GM12892 (cell line): ENCODE measurements at places on chromosomes 1 and 21.

DNA sequence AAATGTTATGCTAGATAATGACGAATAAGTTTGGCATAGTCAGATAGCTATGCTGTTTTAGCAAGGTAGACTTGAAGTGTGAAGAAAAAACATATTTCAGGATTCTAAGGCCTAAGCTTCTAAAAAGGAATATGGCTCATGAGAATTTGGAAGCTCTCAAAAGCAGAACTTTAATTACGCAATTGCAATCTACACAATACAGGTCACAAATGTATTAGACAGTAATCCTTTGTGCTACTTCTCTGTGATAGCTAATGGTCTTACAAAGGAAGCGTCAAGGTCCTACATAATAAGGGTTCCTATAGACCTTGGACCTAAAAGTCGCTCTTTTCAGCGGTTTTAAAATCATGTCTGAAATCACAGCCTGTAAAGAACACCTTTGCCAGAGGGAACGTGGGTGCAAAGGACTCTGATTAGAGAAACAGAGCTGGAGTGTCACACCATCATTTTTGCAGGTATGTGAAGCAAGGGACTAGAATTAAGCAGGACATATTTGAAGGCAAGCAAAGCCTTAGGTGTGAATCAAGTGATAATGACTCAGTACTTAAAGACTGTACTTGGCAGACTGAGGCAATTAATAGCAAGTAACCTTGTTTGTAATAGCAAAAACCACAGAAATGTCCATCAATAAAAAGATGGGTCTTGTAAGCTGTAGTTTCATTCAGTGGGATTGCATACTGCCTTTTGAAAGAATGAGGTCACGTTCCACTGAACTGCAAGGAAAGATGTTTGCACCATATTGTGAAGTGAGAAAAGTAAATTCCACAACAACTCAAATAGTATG, 420.2 kb downstream of the KCTD3 start:
- DNase-seq = no peak

- no peak for DNase-seq
Measured at GRCh38 chr1:114298008-114298407, 144.3 kb upstream of the SYT6 start.

- DNase-seq = peak; percentile 31
Measured at GRCh38 chr1:116738673-116739370, 15.4 kb upstream of the CD2 start.

DNA sequence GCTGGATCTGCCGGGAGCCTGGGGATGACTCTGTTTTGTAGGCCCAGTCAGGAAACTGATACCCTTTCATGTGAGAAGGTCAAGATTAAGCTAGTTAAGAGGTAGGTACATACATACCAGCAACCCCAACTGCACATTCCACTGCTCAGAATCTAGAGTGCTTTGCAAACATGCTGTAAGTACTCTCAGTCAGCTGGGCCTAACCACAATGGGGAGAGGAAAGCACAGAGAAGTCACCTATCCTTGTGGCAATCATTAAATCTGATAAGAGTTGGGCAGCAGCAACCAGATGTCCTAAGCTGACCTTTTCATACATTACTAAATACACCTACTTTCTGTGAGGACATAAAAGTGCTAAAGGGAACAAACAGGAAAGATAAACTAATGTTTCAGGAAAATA, 2.5 kb downstream of the ETV3 start:
- no peak for DNase-seq

DNA sequence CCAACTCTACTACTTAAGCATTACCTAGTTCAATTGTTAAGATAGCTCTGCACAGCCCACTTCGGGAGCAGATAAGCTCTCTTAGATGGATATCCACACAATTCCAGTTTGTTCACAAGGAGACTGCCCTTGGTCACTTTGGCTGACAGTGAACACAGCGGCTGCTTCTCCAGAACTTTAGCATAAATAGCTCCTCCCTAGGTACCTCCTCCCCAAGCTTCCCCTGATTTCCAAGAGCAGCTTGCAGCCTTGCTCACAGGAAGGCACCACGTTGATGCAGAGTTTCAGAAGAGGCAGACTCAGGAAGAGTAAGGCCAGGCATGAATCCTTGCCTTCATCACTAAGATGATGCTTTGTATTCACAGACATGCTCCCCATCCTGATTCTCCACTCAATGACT, 24.7 kb downstream of the TFF3 start:
- DNase-seq = no peak

GRCh38 chr1:59057796-59058195, 239.1 kb upstream of the FGGY start:
- DNase-seq = no peak

- no peak for DNase-seq
Measured at GRCh38 chr1:33957854-33958253, 94.0 kb downstream of the HMGB4 start.

DNA sequence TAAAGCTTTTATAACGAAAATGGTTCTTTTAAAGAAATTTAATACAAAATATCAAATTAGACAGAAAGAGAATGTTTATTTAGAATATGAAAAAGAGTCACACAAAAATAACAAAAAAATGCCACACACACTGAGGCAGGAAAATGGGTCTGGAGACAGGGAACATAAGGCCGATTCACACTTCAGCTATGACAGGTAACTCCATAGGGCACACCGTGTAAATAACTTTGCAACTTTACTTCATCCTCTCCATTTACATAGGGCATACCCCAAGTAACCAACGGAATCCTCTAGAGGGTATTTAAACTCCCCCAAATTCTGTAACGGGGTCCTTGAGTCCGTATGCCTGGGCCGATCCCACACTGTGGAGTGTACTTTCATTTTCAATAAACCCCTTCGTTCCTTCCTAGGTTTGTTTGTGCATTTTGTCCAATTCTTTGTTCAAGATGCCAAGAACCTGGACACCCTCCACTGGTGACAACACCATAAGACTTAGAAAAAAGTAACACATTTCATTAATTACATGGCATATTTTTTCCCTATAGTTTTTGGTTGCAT, 23.1 kb upstream of the PTGS2 start:
- no peak for DNase-seq

- DNase-seq = no peak
Measured at GRCh38 chr1:5119366-5120234, 465.2 kb downstream of the AJAP1 start.

DNA sequence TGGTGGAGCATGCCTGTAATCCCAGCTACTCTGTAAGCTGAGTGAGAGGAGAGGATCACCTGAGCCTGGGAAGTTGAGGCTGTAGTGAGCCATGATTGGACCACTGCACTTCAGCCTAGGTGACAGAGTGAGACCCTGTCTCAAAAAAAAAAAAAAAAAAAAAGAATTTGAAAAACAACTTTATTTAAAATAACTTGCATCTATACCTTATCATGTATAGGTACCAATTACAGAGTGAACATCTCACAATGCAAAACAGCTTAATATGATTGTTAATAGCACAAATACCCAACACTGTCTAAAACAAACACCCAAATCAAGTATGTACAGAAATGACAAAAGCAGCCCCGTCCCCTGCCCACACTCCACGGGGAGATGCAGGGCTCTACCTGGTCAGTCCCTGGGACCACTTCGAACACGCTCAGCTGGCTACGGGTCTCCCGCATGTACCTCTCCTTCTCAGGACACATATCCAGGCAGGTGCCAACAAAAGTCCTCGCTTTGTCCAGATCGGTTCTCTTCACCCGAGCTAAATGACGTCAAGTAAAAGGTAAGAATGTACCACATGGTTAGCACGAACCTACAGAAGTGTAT, 10.5 kb downstream of the MCM3AP start:
- DNase-seq = no peak

DNA sequence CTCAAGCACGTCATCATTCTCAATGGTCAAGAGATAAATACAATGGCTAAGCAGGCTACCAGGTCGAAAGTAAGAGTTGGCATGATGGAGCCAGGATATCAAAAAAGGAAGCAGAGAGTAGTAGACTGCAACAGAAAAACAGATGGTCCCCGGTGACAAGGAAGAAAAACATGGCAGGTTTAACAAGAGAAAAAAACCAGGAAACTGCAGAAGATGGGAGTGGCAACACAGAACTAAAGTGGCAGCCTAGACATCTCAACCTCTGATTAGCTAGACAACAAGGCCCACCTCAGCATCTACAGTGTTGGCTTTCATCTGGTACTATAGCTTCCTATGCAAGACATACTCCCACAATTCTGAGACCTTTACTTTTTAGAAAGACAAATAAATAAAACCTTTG, 3.1 kb downstream of the UBR4 start:
- no peak for DNase-seq

DNA sequence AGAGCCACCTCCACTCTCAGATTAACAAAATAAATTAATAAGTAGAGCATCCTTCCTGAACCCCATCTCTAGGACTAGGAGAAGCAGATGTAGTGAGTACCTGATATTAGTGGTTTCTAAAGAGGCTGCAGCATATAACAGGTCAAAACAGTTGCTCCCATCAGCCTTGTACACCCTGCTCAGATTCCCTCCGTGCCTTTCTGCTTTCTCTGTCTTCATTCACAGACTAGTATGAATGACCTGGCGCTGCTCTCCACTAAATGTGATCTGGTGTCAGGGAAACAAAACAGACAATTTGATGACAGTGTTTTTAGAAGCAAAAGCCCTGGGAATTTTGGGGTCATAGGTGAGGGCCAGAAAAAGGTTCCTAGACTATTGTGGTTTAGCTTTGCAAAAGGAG, 8.3 kb downstream of the SESN2 start:
- DNase-seq = no peak

GRCh38 chr1:91653183-91653582, 152.5 kb downstream of the CDC7 start:
- no peak for DNase-seq

DNA sequence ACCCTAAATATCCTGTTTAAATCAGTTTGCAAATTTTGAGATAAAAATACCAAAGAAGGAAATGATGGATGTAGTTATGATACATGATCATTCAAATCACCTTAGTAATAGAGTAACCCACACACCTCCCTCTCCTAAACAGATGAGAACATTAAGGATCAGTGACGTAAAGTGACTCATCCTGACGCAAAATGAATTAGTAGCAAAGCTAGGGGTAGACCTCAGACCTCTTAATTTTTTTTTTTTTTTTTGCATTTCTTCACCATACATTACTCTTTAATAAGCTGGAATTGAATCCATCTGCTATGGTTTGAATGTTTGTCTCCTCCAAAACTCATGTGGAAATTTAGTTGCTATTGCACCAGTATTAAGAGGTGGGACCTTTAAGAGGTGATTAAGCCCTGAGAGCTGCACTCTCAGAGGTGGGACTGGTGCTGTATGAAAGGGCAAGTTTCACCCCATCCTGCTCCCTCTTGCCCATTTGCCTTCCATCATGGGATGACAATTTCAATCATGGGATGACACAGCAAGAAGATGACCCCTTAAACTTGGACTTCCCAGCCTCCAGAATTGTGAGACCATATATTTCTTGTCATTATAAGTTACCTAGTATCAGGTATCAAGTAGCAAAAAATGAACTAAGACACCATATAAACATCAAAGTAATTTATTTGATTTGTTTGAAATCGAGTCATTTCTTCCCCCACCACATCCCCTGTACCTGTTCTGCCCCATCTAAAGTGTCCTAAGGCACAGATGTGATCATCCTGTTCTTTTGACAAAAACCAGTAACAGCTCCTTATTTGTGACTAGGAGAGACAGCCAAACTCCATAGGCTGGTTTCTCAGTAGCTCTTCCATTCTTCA, 114.6 kb upstream of the DUSP10 start:
- no peak for DNase-seq

DNA sequence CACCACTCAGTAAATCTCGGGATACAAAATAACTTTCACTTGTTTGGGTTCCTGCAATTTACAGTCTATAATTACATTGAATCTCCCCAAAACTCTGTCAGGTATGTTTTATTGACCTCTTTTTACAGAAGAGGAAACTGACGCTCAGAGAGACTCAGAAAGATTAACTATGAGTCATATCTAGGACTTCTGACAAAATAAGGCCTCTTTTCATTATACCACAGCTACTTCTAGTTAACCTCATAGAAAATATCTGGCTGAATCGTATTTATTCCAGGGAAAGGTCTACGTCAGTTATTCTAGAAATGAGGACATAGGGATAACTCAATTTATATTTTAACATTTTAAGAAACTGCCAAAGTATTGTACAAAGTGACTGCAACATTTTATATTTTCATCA, 211.1 kb upstream of the FAM78B start:
- DNase-seq = no peak

- no peak for DNase-seq
Measured at GRCh38 chr1:84675106-84675505, 15.2 kb downstream of the SSX2IP start.

DNA sequence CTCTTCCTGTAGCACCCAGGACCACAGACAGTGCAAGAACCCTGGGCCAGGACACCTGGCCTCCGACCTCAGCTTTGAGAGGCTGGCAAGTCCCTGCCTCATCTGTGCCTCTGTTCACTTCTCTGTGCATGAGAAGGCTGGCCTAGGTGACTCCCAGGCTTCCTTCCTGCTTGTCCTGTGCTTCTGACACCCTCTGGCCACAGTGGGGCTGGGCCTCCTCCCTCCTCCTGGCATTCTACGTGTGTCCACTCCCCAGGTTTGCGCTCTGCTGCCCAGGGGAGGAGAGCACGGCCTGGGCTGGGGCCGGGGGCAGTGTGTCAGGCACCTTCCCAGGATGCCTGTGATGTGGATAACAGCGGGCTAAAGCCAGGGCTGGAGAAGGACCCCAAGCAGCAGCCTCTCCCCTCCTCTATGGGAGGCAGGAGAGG, 30.3 kb upstream of the PKP1 start:
- DNase-seq = no peak

DNA sequence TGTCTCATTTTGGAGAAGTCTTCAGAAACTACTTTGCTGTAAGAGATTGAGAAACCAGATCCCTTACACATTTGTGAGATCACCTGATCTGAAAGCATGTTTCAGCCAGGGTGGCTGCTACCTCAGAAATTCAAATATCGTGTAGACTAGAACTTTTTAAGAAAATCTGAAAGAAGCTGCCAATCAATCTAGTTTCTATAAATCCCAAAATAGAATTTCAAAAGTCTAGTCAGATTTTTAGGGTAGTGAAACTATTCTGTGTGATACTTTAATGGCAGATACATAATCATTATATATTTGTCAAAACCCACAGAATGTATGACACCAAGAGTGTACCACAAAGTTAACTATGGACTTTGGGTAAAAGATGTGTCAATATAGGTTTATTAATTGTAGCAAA, 79.9 kb upstream of the PLPPR5 start:
- no peak for DNase-seq

DNA sequence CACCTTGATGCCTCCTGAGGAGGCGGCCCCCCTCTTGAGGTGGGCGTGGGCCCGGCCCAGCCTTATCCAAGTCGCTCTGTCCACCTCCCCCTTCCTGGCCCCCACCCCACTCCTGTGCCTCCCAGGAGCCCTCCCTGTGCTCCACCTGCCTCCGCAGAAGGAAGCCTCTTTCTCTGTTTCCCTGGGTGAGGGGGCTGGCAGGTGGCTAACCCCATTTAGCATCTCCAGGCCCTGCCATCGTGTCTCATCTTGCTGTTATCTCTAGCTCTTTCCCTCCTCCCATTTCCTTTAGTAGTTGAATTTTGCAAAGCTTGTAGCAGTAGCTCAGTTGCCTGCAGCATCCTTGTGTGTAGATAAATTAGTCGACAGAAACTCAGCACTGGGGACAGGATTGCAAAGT, 7.2 kb downstream of the RNF187 start:
- no peak for DNase-seq
